ENCODE measurements at places on chromosomes 7 and 10.

GRCh38 chr7:94605031-94605430, 50.9 kb downstream of the SGCE start:
- no peak for DNase-seq

DNA sequence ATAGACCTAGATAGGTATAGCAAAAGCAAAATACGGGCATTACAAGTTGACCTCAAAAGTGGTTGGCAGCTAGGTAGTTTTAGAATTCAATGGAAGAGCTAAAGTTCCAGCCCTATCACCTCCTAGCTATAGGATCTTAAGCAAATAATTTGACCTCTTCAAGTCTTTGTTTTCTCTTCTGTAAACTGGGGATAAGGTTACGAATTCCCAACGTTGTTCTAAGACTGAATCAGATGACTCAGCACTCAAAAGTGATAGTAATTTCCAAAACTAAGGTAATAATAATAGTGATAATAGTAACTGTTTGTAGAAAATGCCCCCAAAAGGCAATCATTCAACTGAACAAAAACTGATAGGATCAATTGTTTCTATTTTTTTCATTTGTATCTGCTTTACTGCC, 445.2 kb downstream of the KCNMA1 start:
- DNase-seq = no peak

DNA sequence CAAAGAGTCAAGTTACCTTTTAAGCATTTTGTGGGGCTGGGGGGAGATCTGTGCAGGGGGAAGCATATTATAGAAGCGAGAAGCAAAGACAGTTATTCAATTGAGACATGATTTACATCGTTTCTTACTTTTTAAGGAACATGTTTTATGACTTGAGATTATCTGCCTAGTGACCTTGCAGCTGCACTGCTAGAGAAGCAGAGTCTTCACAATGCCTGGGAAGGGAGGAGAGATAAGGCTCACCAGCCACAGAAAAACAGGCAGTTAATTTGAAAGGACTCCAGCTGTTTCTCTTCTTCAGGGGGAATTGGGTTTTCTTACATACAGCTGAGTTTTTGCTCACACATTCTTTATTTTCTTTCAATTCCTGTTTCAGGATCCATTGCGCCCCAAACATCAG, 31.0 kb downstream of the PHYH start:
- DNase-seq = no peak

- peak; percentile 75 for DNase-seq
Measured at GRCh38 chr10:36779238-36779846, 346.1 kb upstream of the ANKRD30A start.

- no peak for DNase-seq
Measured at GRCh38 chr7:106021151-106022067, 58.3 kb downstream of the CDHR3 start.

Data from dermis microvascular lymphatic vessel endothelial cell (primary cell).